Mammary microvascular endothelial cell (primary cell): ENCODE measurements at places on chromosomes 3 and 15. TPM values are rescaled to one million over a fixed set of nuclear protein-coding genes. Genes with fewer than 3 reads are reported as not detected.

Gene HRG
- not detected in 2 replicates for total RNA-seq

Gene SLC24A5
- not detected in 2 replicates for total RNA-seq

Gene SPATA12
- total RNA-seq: 0.13 and 0.15 TPM in 2 replicates

Gene TMOD3
- 40.4 and 44.1 TPM in 2 replicates for total RNA-seq
